CD8-positive, alpha-beta memory T cell (primary cell): ENCODE measurements at places on chromosomes 6 and 20.

DNA sequence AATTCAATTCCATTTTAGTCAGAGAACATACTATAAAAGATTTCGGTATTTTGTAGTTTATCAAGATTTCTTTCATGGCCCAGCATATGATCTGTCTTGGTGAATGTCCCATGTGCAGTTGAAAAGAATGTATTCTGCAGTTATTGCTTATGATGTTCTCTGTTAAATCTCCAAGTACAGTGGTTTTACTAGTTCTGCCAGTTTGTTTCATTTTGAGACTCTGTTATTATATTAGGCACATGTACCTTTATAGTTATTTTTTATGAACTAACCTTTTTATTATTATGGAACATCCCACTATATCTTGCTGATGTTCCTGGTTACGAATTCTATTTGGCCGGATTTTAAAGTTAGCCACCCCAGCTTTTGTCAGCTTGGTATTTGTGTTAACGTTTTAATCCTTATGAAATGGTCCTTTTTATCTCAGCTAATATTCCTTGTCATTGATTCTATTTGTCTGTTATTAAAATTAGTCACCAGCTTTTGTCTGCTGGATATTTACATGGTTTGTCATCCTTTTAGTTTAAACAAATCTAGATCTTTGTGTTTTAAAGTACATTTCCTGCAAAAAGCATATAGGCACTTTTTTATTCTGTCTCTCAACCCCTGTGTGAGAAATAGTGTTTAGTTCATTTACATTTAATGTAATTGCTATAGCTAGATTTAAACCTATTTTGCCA, 48.9 kb downstream of the VTA1 start:
- no peak for DNase-seq

- DNase-seq, result no peak
Observed at GRCh38 chr6:131602781-131603312, 25.2 kb downstream of the MED23 start.

DNA sequence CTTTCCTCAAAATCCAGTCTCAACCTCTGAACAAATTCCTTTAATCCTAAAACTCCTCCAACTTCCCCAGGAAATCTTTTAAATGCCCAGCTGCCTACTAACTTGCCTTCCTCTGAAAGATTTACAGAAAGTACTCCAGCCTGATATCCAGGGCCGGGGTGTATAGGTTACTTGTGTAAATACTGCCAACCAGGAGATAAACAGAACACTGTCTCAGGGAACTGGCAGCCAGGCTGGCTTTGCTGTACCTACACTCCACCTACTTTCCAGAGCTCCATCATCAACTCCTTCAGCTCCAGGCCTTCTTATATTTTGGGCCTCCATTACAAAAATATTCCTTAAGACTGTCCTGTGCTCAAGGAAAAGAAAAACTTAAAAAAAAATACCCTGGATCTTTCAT, 85.9 kb downstream of the CEP162 start:
- no peak for DNase-seq

DNA sequence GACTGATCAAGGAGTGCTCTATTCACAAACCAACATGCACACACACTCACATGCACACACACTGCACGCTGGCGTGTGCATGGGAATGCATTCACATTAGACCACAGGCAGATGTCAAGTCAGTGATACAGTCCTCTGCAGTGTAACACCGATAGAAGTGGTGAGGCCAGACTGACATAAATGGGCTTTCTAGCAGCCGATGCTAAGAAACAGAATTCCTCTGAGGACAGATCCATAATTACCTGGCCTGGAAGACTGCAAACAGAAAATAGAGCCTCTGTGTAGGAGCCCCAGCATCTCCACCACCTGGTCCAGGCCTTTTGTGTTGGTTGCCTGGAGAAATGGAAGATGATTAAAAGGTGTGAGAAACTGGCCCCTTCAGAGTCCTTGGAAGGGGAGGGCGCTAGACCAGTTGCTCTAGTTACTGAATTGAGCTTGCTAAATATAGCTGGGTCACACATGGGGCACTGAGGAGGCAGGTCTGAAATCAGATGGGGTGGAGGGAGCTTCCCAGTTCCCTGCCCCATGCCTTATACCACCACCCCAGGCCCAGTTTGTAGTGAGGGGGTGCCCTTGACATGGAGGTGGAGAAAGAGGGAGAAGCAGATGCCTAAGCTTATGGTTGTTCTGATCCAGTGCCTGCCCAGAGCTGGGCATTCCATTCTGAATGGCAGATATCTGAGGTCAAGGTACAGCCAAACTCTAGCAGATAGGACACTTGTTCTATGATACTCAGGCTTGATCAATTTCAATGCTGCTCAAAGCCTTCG, 233.8 kb downstream of the LRFN2 start:
- DNase-seq, result no peak

GRCh38 chr6:154245506-154245905, 111.1 kb downstream of the IPCEF1 start:
- no peak for DNase-seq

- DNase-seq, result peak; percentile 44
Observed at GRCh38 chr20:50569864-50570836, 60.0 kb downstream of the PTPN1 start.

DNA sequence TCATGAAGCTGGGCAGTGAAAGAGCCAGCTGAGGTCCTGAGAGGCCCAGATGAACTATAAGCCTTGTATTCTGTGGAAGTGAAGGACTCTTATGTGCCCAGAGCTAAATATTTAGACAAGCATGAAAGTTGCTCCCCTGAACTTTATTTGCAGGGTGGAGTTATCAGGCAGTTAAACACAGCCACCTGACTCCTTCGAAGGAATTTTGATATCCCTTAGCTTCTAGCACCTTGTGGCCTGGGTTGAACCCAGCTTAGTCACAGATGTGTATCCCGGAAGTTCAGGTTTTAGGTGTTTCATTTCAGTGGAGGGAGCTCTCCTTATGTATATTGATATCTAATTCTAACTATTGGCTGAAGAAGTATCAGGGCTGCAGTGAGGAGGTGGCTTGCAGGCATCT, 20.4 kb downstream of the NR2E1 start:
- no peak for DNase-seq

GRCh38 chr6:27138837-27139755, 108.4 kb upstream of the PRSS16 start:
- DNase-seq, result peak; percentile 71
